Stimulated activated CD4-positive, alpha-beta T cell treated with anti-CD3 and anti-CD28 coated beads, Interleukin-12 subunit alpha, Interleukin-12 subunit beta, amount 100 ng/mL, for 4 hours (primary cell): ENCODE measurements at places on chromosomes 5 and 9.

DNA sequence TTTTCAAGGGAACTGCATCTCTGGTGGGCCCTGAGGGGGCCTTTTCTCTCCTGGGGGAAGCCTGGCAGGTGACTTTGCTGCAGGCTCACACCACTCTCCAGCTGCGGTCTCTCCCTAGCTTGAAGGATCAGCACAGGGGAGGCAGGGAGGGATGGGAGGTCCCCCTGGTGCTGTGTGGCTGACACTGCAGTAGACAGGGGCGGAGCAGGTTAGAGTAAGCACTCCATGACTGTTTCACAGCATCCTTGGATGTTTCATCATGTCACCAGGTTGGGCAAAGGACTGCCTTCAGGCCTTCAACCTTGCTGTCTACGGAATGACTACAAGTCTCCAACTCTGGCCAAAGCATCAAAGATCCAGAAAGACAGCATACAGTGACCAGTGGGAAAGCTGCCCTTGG is 470.7 kb downstream of the CDK5RAP2 start:
- DNase-seq = no peak

DNA sequence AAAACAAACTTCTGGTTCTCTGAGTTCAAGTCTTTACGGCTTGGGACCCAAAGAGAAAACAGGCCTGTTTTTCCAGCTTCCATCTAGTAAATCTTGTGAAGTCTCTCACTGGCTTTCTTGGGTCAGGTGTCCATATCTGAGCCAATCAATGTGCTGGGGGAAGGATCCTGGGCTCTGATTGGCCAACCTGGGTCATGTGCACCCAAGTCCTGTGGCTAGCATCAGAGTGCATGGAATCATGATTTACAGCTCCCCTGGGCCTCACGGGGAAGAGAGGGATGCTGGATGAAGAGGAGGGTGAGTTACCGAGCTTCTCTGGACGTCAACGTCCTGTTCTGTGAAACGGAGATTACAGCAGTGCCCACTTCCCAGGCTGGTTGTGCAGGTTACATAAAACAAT is 19.4 kb downstream of the CXCL14 start:
- DNase-seq = no peak

DNA sequence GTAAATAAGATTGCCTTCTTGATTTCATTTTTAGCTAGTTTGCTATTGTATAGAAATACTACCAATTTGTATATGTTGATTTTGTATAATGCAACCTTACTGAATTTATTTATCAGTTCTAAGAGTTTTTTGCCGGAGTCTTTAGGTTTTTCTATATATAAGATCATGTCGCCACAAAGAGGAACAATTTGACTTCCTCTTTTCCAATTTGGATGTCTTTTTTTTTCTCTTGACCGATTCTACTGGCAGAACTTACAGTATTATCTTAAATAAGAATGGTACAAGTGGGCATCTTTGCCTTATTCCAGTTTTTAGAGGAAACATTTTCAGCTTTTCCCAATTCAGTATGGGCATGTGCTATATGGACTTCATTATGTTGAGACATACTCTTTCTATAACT is 624.7 kb upstream of the ACO1 start:
- no peak for DNase-seq

DNA sequence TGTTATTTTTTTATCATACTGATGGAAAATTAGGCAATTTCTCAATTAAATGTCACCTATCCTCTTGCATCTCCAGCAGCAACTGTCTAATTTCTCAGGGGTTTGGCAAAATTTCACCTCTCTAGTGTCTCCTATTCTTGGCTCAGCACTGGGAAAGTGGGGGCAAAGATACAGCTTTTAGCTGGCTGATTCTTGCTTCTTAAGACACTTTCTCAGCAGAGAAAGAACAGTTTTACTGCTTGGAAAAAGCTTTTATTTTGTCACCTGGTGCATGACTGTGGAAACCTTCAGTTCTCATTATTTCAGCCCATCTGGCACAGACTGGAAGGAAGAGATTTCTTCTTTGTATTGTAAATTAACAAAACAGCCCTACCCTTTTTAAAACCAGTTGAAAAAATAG is 283.6 kb upstream of the SGCD start:
- no peak for DNase-seq

GRCh38 chr5:40477856-40478546 is 201.7 kb upstream of the PTGER4 start:
- no peak for DNase-seq

DNA sequence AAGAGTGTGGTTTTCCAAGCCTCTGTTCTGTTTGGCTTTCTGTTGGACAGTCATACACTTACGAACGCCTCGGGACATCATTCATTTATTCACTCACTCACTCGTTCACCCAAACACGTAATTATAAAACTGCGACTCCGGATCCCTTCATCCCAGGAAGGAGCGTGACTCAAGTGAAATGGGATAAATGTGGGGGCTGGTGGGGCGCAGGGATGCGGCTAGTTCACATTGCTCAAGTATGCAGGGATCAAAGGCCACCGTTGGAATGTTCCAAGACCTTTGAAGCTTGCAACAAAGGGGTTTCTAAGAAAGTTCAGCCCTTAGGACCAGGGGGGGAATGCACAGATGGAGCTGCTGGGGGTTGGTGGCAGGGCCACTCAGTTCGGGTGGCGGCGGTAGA is 64.2 kb downstream of the CFAP77 start:
- DNase-seq = no peak

GRCh38 chr9:93818827-93819472 is 136.2 kb downstream of the BARX1 start:
- no peak for DNase-seq

GRCh38 chr9:12856603-12857002 is 81.8 kb downstream of the LURAP1L start:
- no peak for DNase-seq

GRCh38 chr9:123631862-123632261 is 275.9 kb downstream of the CRB2 start:
- DNase-seq = no peak

DNA sequence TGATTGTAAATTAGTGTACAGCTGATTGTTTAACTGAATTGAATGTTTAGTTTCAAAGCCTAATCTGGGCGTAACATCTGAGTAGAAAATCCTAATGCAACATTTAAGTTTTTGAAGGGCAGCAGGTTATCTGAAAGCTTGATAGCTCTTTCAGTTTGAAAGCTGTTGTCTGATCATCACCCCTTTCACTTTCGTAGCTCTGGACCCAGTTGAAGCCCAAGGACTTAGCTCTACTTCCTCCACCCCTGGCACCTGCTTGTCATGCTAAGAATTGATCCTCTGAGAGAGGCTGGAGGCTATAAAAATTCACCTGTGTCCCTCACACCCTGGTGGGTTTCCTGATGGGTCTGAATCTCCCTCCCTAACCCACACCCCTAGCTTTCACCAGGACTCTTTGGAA is 86.0 kb downstream of the ZFAND5 start:
- DNase-seq = no peak

DNA sequence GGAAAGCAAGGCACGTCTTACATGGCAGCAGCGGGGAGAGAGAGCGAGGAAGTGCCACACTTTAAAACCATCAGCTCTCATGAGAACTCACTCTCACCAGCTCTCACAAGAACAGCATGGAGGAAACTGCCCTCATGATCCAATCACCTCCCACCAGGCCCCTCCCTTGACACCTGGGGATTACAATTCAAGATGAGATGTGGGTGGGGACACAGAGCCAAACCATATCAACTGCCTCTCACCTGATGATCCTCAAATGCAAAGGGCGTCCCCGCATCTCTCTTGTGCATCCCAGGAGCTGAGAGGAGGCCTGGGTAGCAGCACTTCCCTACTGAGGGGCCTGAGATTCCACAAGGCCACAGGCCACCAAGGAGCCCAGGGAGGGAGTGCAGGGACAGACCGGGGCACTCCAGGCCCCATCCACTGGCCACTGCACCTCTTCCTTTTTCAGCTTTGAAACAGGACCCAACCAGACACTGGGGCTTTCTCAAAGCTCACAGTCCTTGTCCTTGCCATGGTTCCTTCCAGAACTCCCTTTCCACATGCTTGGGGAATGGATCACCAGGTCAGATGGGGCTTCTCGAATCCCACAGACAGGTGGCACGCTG is 54.5 kb upstream of the IL17B start:
- no peak for DNase-seq

GRCh38 chr9:121569266-121569648 is 69.6 kb upstream of the GGTA1 start:
- no peak for DNase-seq

DNA sequence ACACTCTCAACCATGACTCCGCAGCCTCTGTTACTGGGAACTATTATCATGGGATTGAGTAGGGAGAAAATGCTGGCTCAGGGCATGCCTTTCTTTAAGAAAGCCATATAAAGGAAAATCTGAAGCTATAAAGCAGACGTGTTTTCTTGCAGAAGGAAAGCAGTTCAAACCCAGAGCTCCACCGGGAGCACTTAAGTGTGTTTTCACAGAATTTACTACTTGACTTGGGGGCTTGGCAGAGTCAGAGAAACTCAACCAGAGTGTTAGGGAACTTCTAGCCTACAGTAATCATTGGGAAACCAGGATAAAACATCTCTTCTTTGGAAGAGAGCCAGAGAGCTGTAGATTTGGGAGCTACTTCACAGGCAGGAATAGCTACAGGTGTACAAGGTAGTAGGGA is 283.4 kb upstream of the ADRA1B start:
- DNase-seq = no peak

DNA sequence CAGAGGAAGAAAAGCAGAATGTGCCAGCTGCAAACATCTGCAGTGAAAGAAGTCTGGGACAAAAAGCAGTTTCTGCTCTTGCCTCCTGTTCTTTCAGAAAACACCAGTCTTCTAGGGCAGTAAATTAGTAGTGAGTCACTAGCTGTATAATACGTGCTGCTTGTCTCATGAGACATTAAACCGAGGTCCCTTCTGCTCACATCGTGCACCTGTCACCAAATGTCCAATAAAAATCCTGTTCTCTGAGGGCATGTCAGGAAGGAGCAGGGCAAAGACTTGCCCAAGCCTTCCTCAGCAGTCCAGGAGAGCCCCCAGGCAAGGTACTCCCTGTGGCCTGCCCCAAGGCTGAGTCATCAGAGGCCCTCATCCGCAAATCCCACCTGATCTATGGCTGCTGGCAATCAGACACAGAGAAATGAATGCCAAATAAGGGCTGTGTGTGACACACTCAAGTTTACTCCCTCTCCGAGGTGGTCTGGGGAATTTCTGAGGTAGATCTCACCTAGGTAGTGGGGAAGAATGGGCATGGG is 255.3 kb upstream of the SMARCA2 start:
- no peak for DNase-seq

DNA sequence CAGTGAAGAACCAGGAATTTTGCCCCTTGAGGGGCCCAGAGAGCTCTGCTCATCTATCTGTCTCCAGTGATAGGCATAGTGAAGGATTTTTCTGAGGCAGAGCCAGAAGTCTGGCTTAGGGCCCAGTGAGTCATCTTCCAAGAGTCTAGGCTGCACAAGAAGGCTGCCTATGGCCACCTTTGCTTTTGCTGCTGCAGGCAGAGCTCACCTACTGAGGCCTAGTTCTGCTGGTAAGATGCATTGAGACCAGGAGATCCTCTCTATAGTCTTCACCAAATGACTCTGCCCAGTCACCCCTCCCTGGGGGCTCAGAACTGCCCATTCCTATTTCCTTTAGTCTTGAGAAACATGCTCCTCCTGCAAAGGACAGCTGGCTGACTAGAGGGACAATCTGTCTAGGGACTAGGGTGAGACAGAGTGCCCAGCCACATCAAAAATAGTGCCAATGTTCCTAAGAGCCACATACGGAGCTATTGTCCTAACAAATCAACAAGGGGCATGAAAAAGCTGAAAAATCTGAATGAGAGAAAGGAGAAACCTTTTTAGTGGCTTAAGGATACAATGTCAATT is 40.3 kb upstream of the CDKN2AIPNL start:
- no peak for DNase-seq

DNA sequence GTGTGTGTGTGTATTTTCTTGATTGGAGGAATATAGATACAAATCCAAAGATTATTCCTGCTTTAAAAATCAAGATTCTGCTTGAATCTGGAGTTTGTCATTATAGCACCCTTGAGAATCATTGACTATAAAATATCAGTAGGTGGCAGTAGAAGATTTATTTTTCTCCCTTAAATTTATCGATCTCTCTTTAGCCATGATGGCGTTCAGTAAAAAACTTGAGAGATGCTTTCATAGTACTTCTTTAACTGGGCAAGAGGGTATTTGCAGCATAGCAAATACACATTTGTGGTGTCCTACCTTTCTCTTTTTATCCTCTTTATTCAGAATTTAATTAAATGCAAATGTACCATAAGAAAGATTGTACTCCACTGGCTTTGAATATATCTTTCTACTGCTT is 307.7 kb downstream of the ADGRV1 start:
- DNase-seq = no peak
